ENCODE measurements at places on chromosomes 16 and 17. TPM values are rescaled to one million over a fixed set of nuclear protein-coding genes. Genes with fewer than 3 reads are reported as not detected.

LASP1 gene
- 309 TPM for total RNA-seq

COX6A2 gene
- not detected for total RNA-seq

CCL3 gene
- not detected for total RNA-seq

MT1A gene
- 23.5 TPM for total RNA-seq

ITGAD gene
- total RNA-seq = not detected

METTL2A gene
- total RNA-seq = 28.1 TPM

ABCA6 gene
- not detected for total RNA-seq

SNX20 gene
- not detected for total RNA-seq

LAT gene
- 12.4 TPM for total RNA-seq

ACBD4 gene
- 19.5 TPM for total RNA-seq

MYL11 gene
- 2.6 TPM for total RNA-seq

ZNF19 gene
- 6.8 TPM for total RNA-seq

CD7 gene
- 0.48 TPM for total RNA-seq

EFCAB13 gene
- 3.2 TPM for total RNA-seq

ANKRD40CL gene
- not detected for total RNA-seq

PYDC1 gene
- not detected for total RNA-seq

CLEC18C gene
- total RNA-seq = 0.59 TPM

ABCC3 gene
- total RNA-seq = 221 TPM

CETP gene
- not detected for total RNA-seq

CHAD gene
- not detected for total RNA-seq

ABCC1 gene
- 146 TPM for total RNA-seq

All from PC-9 (cell line).